ENCODE measurements at places on chromosomes 2 and 18. TPM values are rescaled to one million over a fixed set of nuclear protein-coding genes. Genes with fewer than 3 reads are reported as not detected.

TAF1B gene
- total RNA-seq, result 32.3 TPM

ACMSD gene
- total RNA-seq, result not detected

GRHL1 gene
- 0.34 TPM for total RNA-seq

ZCCHC2 gene
- 16.0 TPM for total RNA-seq

SLC9A2 gene
- not detected for total RNA-seq

EVX2 gene
- not detected for total RNA-seq

HRH4 gene
- total RNA-seq, result not detected

ALLC gene
- total RNA-seq, result not detected

SPATS2L gene
- 89.2 TPM for total RNA-seq

MDH1B gene
- total RNA-seq, result 0.67 TPM

STPG4 gene
- 0.33 TPM for total RNA-seq

TYMS gene
- total RNA-seq, result 15.3 TPM

MERTK gene
- total RNA-seq, result 12.3 TPM

POTEJ gene
- total RNA-seq, result not detected

FAM98A gene
- 73.4 TPM for total RNA-seq

WNT10A gene
- not detected for total RNA-seq

SETBP1 gene
- total RNA-seq, result 2.2 TPM

CDK15 gene
- 4.5 TPM for total RNA-seq

SERPINB8 gene
- total RNA-seq, result 11.6 TPM

INHBB gene
- 0.15 TPM for total RNA-seq

SIX2 gene
- total RNA-seq, result not detected

CNDP1 gene
- not detected for total RNA-seq

OTOS gene
- not detected for total RNA-seq

PRSS56 gene
- under 0.01 TPM for total RNA-seq

OTX1 gene
- total RNA-seq, result 0.34 TPM

CPO gene
- not detected for total RNA-seq

AQP4 gene
- total RNA-seq, result not detected

SAG gene
- total RNA-seq, result not detected

DSC3 gene
- total RNA-seq, result under 0.01 TPM

RALBP1 gene
- 53.9 TPM for total RNA-seq

RPRM gene
- not detected for total RNA-seq

CHST10 gene
- total RNA-seq, result 14.1 TPM

UGT1A6 gene
- total RNA-seq, result not detected

TM4SF20 gene
- not detected for total RNA-seq

EN1 gene
- under 0.01 TPM for total RNA-seq

GPR75 gene
- 2.9 TPM for total RNA-seq

RPE gene
- 74.7 TPM for total RNA-seq

PAX8 gene
- total RNA-seq, result not detected

ID2 gene
- total RNA-seq, result 32.7 TPM

BCL2 gene
- 19.3 TPM for total RNA-seq
